ENCODE measurements at places on chromosomes 1 and 21.

GRCh38 chr1:119136401-119136800, 4.1 kb downstream of the WARS2 start:
- H3K27me3 ChIP-seq, result no peaks in the 10 kb centered on the region
- DNase-seq, result no peak
- H3K4me1 ChIP-seq, result peaks cover 4% of the 10 kb centered on the region
- H3K27ac ChIP-seq, result no peak overlapping the region
- no peaks in the 10 kb centered on the region for H3K36me3 ChIP-seq

GRCh38 chr1:9942399-9942938, 722 bp downstream of the LZIC start:
- no peaks in the 10 kb centered on the region for H3K27me3 ChIP-seq
- peak overlapping the region; percentile 84 for H3K27ac ChIP-seq
- H3K4me1 ChIP-seq, result peaks cover 17% of the 10 kb centered on the region
- H3K4me3 ChIP-seq, result peak overlapping the region; percentile 88

DNA sequence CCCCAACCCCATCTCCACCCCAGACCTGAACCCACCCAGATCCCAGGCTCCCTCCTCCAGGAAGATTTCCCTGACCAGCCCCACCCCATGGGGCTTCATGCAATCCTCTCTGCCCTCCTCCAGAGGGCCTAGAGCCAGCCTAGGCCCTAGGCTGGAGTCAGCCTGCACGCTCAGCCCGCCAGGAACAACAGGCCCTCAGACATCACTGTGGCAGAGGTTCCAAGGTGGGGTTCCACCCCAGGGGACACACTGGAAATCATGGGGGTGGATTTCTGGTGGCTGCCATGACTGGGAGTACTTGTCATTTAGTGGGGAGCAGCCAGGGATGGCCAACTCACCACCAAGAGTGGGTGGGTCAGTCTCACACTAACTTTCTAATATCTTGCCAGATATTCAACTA, 122.0 kb downstream of the GLIS1 start:
- no peak for DNase-seq
- H3K27ac ChIP-seq, result no peak overlapping the region
- no peaks in the 10 kb centered on the region for H3K36me3 ChIP-seq
- no peaks in the 10 kb centered on the region for H3K27me3 ChIP-seq

DNA sequence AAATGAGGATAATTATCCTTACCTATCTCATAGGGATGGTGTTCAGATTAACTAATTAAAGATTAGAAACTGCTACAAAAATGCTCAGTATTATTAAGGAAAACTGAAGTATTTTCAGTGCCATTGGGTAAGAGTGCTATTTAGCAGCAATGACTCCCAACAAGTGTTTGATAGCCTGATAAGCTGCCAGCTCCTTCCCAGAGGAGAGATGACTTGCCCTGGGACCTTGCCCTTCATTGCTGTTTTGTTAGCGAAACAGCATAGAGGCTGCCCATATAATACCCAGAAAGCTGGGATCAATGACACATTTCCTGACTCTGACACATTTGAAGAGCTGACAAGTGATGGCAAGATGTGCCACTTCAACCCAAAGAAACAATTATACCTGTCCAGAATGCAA, 592.2 kb downstream of the ADGRL2 start:
- H3K4me1 ChIP-seq, result peaks cover 4% of the 10 kb centered on the region
- no peak overlapping the region for H3K4me3 ChIP-seq
- H3K36me3 ChIP-seq, result no peaks in the 10 kb centered on the region
- no peaks in the 10 kb centered on the region for H3K27me3 ChIP-seq

DNA sequence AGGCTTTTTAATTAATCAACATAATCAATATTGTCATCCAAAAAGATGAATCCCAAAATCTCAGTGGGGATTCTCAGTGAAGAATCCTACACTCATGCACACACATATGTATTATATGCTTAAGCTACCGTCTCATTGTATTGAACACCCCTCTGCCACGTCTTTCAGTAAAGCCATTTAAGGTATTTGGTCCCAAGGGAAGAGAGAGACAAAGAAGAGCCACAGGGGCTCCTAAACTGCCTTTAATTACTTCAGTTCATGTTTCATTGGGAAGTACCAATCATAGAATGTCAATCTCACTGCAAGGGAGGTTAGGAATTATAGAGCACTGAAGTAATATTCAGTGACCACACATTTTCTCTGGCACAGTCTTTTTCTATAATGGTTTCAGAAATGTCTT, 388.6 kb upstream of the NEGR1 start:
- no peak overlapping the region for H3K4me3 ChIP-seq
- no peak for DNase-seq
- H3K36me3 ChIP-seq, result no peaks in the 10 kb centered on the region
- H3K27ac ChIP-seq, result no peak overlapping the region

DNA sequence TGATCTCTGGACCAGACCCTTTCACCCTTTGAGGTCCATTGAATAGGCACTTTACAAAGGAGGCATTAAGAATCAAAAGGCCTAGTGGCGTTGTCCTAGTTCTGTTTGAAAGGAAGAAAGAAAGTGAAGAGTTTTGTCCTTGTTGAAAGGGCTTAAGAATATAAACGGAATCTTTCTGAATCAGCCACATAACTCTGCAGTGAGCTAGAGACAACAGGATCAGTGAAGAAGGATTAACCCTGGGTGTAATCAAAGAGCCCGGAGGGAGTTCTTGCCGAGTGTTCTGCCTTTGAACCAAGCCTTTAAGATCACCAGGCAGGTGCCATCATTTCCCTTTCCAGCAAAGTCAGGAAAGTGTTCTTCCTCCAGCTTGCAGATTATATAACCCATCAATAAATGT, 54.8 kb upstream of the CNTN2 start:
- H3K4me3 ChIP-seq, result no peak overlapping the region
- DNase-seq, result no peak
- no peaks in the 10 kb centered on the region for H3K4me1 ChIP-seq
- no peaks in the 10 kb centered on the region for H3K36me3 ChIP-seq
- no peak overlapping the region for H3K27ac ChIP-seq

DNA sequence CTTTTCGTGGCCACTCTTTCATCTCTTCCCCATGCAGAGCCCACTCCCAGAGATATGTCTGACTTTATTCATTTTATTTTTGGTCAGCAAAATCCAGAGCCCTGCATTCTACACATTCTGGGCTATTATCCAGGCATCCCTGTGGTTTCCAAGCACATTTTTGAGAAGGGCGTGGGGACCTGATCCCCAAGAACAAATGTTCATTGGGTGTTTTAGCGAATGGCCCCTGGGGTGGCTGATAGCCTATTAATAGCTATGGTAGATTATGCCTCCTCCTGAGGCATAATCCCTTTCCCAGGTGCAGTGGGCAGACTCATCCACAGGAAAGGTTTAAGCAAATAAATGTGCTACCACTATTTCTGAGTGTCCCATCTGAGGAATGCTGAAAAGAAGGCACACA, 511.8 kb upstream of the USP24 start:
- H3K4me3 ChIP-seq, result no peak overlapping the region
- H3K27ac ChIP-seq, result no peak overlapping the region
- H3K36me3 ChIP-seq, result no peaks in the 10 kb centered on the region
- H3K4me1 ChIP-seq, result no peaks in the 10 kb centered on the region
- H3K27me3 ChIP-seq, result no peaks in the 10 kb centered on the region
- no peak for DNase-seq

DNA sequence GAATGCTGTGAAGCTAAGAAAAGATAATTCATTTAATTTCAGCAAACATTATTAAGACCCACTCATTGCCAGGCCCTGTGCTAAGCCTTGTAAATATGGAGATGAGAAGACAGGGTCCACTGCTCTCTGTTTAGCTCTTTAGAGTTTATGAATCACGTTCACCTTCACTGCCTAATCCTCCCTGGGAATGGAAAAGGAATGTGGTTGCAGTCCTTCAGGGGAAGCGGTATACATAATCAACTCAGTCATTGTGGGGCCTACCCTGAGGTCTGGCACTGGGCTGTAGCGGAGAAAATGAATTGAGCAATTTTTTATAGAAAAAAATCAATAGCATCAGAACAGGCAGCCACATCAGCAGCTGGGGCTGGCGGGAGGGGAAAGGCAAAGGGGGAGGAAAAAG, 412.1 kb upstream of the NFIA start:
- no peaks in the 10 kb centered on the region for H3K27me3 ChIP-seq
- no peak overlapping the region for H3K4me3 ChIP-seq
- H3K4me1 ChIP-seq, result no peaks in the 10 kb centered on the region
- H3K36me3 ChIP-seq, result no peaks in the 10 kb centered on the region
- DNase-seq, result no peak
- no peak overlapping the region for H3K27ac ChIP-seq

DNA sequence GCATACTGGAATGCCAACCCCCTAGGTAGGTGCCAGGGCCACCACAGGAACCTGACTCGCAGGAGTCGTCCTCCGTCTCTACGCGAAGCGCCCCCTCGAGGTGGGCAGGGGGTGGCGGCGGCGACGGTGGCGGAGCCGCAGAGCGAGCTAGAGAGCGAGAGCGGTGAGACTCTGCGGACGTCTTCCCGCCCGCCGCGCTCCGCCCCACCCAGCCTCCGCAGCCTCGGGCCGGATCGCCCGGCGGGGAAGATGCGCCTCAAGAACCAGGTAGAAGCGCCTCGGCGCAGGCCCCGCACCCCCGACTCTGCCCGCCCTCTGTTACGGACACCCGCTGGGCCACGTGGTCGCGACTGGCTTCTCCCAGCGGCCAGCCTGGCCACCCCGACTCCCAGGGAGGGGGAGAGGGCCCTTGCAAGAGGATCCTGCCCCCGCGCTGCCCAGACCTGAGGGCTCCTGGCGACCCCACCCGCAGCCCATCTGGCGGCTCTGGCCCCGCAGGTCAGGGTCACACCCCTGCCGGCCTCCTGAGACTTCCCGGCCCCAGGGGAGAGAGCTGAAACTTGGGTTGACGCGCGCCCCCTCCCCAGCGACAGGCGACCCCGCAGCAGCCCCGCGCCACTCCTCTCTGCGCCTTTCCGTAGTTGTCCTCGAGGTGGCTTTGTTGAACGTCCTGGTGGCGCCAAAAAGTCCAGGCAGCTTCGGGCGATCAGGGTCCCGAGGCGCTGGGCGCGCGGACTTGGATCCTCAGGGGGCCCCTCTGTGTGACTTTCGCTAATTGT, 24.4 kb upstream of the AGBL4 start:
- H3K4me1 ChIP-seq, result no peaks in the 10 kb centered on the region
- DNase-seq, result no peak
- H3K4me3 ChIP-seq, result peak overlapping the region; percentile 8
- no peak overlapping the region for H3K27ac ChIP-seq
- H3K27me3 ChIP-seq, result no peaks in the 10 kb centered on the region

- no peaks in the 10 kb centered on the region for H3K27me3 ChIP-seq
- no peaks in the 10 kb centered on the region for H3K36me3 ChIP-seq
- DNase-seq, result no peak
- H3K4me3 ChIP-seq, result no peak overlapping the region
- no peaks in the 10 kb centered on the region for H3K4me1 ChIP-seq
Measured at GRCh38 chr1:174954671-174955669, 44.8 kb upstream of the CACYBP start.

DNA sequence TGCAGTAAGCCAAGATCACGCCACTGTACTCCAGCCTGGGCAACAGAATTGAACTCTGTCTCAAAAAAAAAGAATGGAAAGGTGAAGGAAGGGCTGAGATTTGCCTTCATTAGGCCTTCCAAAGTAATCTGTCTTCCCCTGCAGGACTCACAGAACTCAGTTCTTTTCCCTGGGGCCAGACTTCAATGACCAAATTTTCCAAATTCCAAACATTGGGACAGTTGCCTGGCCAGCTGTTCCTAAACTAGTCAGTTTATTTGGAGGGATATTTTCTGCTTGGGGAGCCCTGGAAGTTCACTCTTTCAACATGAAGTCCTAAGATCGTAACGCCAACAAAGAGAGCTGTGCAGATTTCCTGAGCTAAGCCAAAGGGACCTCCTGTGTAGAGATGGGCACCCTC, 5.4 kb upstream of the DEDD start:
- no peak overlapping the region for H3K27ac ChIP-seq
- DNase-seq, result no peak
- H3K4me1 ChIP-seq, result no peaks in the 10 kb centered on the region
- no peaks in the 10 kb centered on the region for H3K36me3 ChIP-seq
- H3K27me3 ChIP-seq, result no peaks in the 10 kb centered on the region

DNA sequence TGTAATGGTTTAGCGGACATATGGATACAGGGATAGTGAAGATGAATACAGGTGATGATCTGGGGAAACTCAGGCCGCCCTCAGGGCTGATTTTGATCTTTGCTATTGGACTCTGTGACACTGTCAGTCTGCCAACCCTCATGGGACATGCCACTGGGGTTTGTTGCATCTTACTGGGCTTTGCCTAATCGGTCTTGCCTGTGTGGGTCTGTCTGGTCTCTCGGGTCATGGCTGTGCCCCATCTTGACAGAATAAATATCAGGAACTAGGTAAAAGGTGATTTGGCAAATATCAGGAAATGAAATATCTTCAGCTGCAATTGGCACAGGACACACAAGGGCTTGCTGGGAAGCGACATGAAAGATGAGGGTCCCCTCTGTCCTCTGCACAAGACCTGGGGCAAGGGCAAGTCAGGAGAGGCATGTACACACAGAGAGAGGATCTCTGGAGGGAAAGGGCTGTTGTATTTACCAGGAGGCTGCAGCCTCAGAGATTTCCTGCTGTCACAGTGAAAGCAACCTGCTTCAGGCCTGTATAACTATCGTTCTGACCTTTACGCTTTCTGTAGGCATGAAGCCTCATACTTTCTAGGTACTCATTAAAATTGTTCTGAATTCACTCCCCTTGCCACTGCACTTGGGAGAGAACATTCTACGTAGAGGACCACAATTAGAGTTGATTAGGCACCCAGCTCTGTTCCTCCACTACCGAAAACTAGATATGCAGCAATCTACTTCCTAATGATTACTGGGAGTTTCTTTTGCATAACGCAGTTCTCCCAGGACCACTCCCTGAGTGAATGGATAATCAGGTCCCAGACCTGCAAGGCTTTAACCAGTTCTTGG, 52.0 kb upstream of the GADD45A start:
- no peaks in the 10 kb centered on the region for H3K27me3 ChIP-seq
- no peak overlapping the region for H3K27ac ChIP-seq
- peaks cover 6% of the 10 kb centered on the region for H3K4me1 ChIP-seq
- no peak for DNase-seq

GRCh38 chr21:21661741-21662140, 663.5 kb downstream of the NCAM2 start:
- H3K4me3 ChIP-seq, result no peak overlapping the region
- H3K27ac ChIP-seq, result no peak overlapping the region
- H3K27me3 ChIP-seq, result no peaks in the 10 kb centered on the region
- H3K4me1 ChIP-seq, result no peaks in the 10 kb centered on the region
- no peak for DNase-seq
- no peaks in the 10 kb centered on the region for H3K36me3 ChIP-seq

- H3K4me3 ChIP-seq, result no peak overlapping the region
- DNase-seq, result peak; percentile 95
- H3K27me3 ChIP-seq, result no peaks in the 10 kb centered on the region
- peaks cover 24% of the 10 kb centered on the region for H3K4me1 ChIP-seq
- H3K27ac ChIP-seq, result peak overlapping the region; percentile 92
Measured at GRCh38 chr1:19010995-19011844, 54.7 kb upstream of the IFFO2 start.

GRCh38 chr21:34131586-34131985, 58.2 kb downstream of the MRPS6 start:
- peaks cover 70% of the 10 kb centered on the region for H3K4me1 ChIP-seq
- no peaks in the 10 kb centered on the region for H3K27me3 ChIP-seq
- H3K36me3 ChIP-seq, result peaks cover 15% of the 10 kb centered on the region
- no peak overlapping the region for H3K4me3 ChIP-seq

Data from ascending aorta (tissue), 2 donors.